ENCODE measurements at places on chromosomes 3 and 15.

- no peak for DNase-seq
Measured at GRCh38 chr3:176097027-176097426, 1100.3 kb downstream of the TBL1XR1 start.

- no peak for DNase-seq
Measured at GRCh38 chr3:119261055-119261454, 20.4 kb upstream of the B4GALT4 start.

DNA sequence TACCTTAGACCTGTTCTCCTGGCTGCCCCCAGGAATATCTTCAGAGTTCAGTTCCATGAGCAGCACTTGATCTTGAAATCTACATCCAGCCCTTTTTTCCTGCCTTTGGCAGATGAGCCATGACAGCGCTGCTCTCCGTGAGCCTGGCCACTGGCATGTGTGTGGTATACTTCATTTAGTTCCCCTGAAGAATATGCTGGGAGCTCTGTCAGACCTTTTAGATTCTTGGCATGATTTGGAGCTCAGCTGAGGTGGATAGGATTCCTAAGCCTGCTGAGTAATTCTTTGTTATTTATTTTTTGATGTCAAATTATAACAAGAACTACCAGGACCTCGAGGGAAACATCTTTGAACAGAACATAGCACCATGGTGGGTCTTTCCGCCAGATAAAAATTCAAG lies 121.7 kb downstream of the EDEM1 start:
- no peak for DNase-seq

- no peak for DNase-seq
Measured at GRCh38 chr3:126117786-126118185, 33.9 kb upstream of the SLC41A3 start.

- no peak for DNase-seq
Measured at GRCh38 chr15:44317423-44318058, 29.0 kb downstream of the GOLM2 start.

DNA sequence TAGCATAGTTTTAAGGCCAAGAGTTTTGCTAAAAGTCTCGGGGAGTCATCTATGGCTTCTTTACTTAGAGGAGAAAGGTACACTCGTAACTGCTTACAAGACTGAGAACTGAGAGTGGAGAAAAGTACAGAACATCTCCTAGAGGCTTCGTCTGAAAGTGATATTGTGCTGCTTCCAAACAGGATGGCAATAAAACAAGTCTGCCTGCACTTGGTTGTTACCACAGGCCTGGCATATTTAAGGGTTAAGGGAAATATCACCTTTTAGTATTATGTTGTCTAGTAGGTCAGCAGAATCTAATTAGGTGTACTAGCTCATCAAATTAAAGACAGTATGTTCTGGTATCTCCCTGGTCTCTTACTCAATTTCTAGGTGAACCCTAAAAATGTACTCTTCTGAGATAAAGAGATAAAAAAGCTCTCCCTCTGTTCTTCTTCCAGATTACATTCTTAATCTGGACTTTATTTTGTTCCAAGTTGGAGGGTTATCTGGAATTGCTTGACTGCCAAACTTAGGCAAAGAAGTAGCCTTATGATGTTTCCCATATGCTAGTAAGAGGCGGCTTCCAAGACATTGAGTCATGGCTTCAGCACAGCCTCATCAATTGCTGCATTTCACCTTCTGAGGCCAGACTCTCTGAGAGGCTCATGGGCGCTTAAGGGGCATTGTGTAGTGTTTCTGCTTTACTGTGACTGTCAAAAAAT lies 181.3 kb downstream of the LSAMP start:
- DNase-seq, result peak; percentile 17

Data from AG04449 (cell line).